SJSA1 (cell line): ENCODE measurements at places on chromosomes 6 and 20.

- peak; percentile 76 for DNase-seq
These were observed 187.7 kb downstream of the NFATC2 start for GRCh38 chr20:51354769-51355319.

DNA sequence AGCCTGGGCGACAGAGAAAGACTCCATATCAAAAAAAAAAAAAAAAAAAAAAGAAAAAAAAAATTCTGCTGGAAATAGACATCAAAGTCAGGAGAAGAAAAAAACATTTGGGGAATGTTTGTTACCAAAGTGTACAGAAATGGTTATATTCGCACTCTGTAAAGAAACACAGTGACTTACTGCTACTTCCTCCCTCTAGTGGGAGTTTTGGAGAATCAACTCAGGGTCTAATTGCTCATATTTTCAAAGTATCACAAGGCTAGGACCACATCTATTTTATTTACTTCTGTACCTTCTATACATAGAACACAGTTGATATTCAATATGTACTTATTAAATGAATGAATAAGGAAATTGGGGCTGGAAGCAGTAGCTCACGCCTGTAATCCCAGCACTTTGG lies 24.4 kb downstream of the ARG1 start:
- no peak for DNase-seq

DNA sequence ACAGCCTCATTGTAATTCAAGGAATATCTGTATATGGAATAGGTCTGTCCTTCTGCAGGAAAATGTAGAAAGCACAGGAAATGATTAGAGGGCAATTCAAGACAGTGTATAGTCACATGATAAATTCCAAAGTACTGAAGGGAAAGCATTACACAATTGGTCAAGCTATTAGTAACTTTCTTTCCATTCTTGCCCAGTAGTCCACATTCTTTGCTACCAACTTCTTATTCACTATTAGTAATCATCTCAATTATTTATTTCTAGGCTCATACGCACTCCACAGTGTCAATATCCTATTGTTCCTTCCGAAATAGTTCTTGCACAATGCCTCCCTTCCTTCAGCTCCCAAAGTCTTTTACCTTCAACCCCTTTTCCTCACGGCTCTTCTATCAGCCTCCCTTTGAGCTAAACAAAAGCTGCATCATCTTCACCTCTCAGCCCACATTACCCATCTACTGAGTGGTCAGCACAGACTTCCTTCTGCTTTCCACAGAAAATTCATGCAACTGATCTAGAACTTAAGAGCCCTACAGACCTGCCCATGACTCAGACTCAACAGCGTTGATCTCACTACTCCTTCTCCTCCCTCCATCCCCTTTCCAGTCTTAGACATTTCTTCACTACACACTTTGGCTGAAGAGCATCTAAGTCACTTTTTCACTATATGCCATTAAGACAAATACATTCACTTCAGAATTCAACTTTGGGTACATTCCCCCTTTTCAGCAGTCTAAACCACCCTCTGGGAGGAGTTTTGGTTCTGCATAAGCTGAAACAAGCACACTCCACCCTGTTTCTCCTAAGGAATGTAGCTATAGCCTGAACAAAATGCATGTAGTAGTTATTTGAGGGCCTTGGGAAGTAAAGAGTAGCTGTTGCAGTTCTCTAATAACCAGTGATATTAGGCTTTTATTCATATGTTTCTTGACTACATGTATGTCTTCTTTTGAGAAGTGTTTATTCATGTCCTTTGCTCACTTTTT lies 157.9 kb downstream of the KIF16B start:
- no peak for DNase-seq

GRCh38 chr6:16481697-16482399 lies 243.5 kb downstream of the GMPR start:
- DNase-seq, result no peak

- DNase-seq, result no peak
These were observed 28.8 kb downstream of the RARS2 start for GRCh38 chr6:87561017-87561416.

- no peak for DNase-seq
These were observed 8.3 kb upstream of the MRPS18A start for GRCh38 chr6:43695967-43696291.

DNA sequence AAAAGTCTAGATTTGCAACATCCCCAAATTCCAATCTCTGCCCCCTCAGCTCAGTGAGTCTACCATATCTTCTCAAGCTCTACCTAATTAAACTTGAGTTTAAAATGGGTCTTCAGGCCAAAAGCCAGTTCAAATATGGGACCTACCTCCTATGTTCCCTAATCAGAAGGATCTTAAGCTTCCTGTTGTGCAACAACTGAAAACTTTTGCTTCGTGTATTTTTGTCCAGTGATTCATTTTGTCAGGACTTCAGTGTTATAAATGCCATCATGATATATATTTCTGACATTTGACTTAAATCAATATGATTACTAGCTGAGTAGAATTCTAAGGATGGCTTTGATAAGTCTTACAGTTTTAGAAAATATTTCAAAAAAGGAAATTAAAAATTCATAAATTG lies 622.6 kb upstream of the PTCHD4 start:
- no peak for DNase-seq

DNA sequence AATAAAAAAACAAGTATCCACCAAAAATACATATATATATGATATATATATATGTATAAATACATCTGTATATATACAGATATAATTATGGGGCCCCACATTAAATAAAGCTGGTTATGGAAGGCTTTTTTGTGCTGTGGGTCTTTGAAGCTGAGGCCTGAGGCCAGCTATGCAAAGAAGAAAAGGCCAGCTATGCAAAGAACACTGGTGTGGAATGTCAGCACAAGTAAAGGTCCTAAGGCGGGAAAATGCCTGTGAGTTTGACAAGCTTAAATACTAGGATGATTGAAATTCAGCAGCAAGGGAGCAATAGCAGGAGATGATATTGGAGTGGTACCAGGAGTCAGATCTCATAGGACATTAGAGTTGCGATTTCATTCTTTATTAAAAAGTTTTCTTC lies 25.2 kb downstream of the ADGRF1 start:
- no peak for DNase-seq

DNA sequence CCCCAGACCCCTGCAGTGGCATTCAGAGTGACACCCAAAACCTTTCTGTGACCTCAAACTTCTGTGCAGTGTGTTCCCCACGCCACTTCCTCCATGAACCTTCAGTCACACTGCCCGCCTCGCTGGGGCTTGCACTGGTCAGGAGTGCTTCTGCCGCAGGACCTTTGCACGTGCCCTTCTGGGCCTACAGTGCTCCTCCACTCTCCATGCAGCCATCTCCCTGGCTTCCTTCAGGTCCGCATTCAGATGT lies 27.1 kb downstream of the SYNJ2 start:
- DNase-seq, result no peak

GRCh38 chr20:47872341-47872740 lies 87.1 kb upstream of the SULF2 start:
- no peak for DNase-seq

DNA sequence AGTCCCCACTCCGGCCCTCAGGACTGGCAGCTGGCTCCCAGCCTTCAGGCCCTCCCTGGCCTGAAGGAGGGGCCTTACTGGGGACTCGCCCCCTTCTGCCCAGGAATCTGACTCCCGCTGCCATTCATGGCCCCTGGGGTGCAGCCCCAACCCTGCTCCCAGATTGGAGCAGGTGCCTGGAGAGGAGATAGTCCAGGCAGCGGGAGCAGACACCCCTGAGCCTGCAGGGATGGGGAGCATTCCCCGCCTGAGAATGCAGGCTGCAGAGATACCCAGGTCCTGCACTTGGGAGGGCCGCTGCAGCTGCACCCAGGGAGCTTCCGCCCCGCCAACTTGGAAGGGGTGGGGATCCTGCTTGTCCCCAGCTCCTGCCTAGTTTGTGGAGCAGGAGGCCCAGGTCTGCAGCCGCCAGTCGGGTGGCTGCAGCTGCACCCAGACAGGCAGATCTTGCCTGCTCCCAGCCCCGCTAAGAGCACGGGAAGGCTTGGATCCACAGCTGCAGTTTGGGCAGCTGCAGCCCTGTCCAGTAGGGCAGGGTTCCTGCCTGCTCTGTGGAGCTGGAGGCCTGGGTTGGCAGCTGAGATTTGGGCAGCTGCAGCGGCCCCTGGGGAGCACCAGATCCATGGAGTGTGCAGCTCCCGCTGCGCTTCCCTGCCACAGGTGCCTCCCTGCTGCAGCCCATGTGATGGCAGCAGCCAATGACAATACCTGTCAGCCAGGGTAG lies 5.2 kb downstream of the GTSF1L start:
- no peak for DNase-seq

DNA sequence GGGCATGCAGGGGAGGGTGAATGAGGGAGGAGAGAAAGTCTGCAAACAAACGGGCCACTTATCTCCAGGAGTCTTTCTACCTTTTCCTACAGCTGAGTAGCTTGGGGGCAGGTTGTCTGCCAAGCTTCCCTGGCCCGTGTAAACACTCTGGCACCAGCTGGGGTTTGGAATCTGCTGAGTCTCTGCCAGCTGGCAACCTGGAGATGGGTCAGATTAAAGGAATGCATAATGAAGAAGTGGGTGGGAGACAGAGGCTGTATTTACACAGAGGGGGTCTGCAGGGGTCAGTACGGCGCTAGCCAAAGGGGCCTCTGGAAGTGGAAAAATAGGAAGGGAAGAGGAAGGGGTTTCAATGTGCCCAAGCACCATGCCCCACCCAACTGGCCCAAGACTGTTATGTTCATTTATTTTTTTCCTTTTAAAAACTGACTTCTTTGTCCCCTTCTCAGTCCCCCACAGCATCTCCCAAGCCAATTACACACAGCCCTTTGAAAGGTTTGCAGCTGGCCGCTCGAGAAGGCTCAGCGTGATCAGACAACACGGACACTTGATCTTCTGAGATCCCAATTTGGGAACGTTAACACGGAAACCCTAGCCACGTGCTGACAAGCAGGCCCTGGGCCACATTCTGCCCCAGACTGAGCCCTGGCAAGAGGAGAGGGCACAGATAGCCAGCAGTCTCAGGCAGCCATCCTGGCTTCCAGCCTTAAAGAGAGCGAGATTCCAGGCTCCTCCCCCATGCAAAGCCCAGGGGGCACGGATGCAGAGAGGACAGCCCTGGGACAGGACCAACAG lies 25.2 kb downstream of the TRAM2 start:
- peak; percentile 88 for DNase-seq

GRCh38 chr6:148431413-148431812 lies 88.8 kb downstream of the SASH1 start:
- no peak for DNase-seq

- no peak for DNase-seq
These were observed 60.9 kb downstream of the SULF2 start for GRCh38 chr20:47724396-47724795.

GRCh38 chr6:154995254-154996015 lies at the start of gene TIAM2:
Gene TIAM2, plus strand, starts transcription at chr6:154995315. Its CDS starts 133,909 bp downstream, at chr6:155129224.
- peak; percentile 67 for DNase-seq

DNA sequence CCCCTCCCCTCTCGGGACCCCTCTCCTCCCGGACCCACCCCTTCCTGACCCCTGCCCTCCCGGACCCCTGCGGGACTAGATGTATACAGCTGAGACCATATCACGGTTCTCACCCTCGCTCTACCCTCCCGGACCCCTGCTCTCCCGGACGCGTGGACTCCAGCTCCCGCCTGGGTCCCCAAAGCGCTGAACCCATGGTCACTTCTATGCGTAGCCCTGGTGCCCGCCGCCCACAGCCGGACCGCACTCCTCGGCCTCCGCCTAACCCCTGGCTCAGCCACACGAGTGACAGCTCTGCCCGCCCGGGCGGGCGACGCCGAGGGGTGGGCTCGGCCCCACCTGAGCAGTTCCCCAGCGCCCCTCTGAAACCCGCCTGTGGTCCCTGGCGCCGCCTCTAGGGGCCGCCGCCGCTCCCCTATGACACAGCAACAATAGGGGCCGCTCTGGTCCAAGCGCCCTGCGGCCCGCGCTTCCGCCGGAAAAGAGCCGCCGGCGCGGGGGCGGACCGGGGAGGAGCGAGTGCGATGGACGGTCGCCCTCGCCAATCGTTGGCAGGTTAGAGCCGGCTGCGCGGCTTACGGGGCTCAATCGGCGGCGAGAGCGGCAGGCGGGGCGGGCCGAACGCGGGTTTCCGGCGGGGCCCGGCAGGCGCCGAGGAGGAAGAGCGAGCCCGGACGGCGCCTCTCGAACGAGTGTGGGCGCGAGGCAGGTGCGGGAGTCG lies at the start of gene ADRM1:
Gene ADRM1 (plus strand): TSS at position 657 of the 721 bp plus-strand sequence. CDS start 572 bp downstream, outside the sequence.
- peak; percentile 99 for DNase-seq

GRCh38 chr6:67646550-67646949 lies 988.5 kb upstream of the ADGRB3 start:
- DNase-seq, result no peak

DNA sequence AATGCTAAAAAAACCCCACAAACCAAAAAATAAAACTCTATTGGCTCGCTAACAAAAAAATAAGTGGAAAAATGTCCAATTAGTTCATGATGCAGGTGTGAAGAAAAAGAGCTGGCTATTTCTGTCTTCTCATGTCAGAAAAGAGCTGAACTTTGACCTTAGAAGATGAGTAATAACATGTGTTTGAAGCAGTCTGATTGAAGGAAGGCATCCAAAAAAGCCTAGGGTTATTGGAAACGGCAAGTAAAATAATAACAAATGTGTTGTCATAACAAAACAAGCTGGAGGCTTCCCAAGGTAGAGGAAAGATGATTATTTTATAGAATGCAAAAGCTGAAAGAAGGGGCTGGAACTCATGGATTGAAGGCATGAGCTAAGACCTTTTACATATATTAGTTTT lies 94.4 kb upstream of the FAM184A start:
- DNase-seq, result no peak

GRCh38 chr6:52739627-52740026 lies 23.6 kb downstream of the GSTA2 start:
- DNase-seq, result no peak

DNA sequence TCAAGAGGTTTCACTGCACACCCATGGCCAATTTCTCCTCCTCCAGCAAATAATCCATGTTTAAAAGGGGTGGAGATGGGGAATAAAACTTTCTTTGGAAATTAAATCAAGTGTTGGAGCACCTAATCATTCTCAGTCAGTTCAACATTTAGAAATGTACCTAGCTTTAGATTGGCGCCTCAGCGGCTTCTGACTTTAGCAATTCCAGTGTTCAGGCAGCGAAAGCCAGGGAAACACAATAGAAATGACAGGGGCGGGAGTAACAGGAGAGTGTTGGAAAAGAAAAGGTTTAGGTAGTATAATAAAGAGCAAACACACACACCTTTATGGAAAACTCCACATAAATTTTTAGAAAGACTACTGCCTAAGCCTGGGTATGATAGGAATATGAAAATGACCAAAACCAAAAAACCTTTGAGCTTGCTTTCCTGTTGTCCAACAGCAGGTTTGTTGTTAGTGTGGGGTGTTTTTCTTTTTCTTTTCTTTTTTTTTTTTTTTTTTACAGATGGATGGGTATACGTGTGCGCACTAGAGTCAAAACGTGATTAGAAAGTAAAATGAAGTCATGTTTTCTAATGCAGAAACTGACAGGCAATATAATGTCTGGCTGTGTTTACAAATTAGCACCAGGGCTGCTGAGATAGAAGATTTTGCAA lies 7.7 kb downstream of the TFAP2A start:
- DNase-seq, result no peak

- DNase-seq, result peak; percentile 10
These were observed 20.1 kb downstream of the RNF24 start for GRCh38 chr20:3995067-3995748.

- no peak for DNase-seq
These were observed 69.7 kb downstream of the ANKS1A start for GRCh38 chr6:34958734-34959133.

- DNase-seq, result no peak
These were observed 149.1 kb upstream of the FAM83B start for GRCh38 chr6:54697424-54697823.

GRCh38 chr6:167452338-167453081 lies 127.6 kb downstream of the TTLL2 start:
- peak; percentile 12 for DNase-seq

- no peak for DNase-seq
These were observed 1034.4 kb downstream of the EYS start for GRCh38 chr6:64672651-64673050.
